ENCODE measurements at places on chromosomes 4 and X.

DNA sequence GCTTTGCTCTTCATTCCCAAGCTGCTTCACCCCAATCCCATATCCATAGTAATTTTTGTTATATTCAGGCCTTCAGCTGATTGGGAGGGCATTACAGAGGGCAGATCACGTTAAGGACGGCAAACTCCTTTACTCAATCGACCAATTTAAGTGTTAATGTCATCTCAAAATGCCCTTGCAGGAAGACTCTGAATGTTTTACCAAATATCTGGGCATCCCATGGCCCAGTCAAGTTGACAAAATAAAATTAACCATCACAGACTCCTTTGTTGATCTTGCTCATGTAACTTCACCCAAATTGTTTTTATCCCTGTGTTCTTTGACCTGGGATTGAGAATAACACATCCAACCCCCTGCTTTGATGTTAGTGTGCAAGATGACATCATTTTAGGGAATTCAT is 1018.3 kb upstream of the LCORL start:
- DNase-seq, result no peak

DNA sequence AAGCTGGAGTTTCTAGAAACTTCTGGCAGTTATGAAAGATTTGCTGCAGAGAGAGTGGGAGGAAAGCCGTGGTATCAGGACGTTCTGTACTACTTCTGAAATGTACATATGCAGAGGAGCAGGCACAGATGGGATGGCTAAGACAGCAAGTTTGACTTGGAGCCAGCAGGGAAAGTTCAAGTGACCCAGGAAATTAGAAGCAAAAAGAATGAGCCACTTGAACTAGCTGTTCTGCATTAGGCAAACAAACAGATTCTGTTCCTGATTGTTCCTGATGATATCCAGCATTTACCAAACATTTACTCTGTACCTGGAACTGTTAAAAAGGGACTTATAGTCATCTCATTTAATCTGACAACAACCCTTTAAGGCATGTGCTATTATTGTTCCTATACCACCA is 41.4 kb upstream of the CXCL13 start:
- peak; percentile 28 for DNase-seq

DNA sequence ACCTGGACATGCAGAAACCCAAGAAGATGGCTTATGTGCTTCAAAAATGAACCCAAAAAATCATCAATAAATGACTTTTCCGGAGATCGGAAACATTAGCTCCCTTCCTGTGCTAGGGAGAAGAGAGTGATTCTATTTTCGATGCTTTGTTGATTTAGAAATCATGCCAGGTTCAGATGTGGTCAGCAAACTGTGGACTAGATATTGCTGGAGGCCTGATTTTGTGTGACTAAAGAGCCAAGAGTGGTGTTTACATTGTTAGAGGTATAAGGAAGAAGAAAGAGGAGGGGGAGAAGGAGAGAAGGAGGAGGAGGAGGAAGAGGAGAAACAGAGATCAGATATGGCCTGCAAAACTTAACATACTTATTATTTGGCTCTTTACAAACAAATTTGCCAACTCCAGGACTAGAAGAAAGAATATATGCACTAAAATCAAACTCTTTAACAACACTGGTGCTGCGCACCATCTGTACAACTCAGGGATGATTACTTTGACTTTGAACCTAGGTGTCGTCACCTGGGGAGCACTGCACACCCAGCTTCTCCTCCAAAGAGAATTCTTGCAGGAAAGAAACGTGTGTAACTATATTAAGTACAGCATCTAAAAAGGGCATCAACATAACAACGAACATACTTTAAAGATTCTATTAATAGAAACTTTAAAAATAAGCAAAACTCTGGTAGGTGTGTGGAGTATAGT is 664.9 kb upstream of the LCORL start:
- DNase-seq, result no peak

DNA sequence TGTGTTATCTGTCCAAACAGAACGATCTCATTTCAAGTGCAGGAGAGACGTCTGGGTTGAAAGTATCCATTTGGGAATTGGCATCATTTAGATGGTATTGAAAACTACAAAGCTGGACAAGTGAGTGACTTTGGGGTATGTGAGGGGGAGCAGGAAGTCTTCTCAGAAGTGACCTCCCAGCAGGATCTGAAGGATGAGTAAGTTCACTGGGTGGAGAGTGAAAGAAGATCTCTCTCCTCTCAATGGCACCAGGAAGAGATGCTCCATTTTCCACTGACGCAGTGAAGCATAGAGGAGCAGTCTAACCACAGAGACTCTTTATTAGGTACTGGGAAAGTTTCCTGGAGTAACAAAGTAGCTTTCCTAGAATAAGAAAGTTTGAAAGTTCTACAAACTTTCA is 161.0 kb downstream of the CPE start:
- DNase-seq, result peak; percentile 14

- DNase-seq, result no peak
Observed at GRCh38 chrX:46617906-46618305, 44.3 kb downstream of the CHST7 start.

GRCh38 chr4:104519588-104519987 is 24.9 kb upstream of the CXXC4 start:
- no peak for DNase-seq

GRCh38 chr4:56434599-56435139 is 746 bp downstream of the PPAT start:
- peak; percentile 58 for DNase-seq

DNA sequence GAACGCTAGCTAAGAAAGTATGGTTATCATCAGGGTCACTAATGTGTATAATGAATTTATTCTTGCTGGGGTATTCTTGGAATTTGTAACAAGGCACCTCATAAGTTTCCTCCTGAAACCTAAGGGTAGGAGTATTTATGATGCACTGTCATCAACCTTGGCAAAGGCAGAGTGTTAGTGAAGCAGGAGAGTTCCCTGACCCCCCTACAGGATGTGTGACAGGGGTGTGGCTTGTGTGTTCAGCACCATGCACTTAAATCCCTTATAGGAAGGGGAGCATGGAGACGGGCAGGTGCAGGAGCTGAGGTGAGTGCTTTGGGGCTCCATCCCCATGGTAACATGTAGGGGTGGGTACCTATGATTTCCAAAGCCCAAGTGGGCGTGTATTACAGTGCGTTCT is 237.7 kb downstream of the GALNTL6 start:
- no peak for DNase-seq

All from renal cortical epithelial cell (primary cell).